Natural killer cell (primary cell): ENCODE measurements at places on chromosomes 7 and 10.

DNA sequence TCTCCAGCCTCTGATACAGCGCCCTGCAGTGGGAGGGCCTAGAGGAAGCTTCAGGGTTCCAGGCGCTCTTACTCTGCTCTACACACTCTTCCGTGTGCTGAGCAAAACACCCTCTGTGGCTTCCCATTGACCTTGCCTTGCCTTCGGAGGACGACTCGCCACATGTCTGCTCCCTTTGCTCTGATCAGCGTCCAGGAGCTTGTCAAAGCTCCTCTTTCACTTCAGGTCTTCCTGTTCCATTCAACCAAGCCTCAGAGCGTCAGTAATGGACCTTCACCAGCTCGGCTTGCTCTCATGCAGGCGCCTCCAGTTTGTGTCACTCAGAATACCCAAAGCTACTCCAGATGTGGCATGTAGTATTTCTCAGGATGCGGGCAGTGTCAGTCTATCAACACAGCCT is 173.9 kb downstream of the ARID5B start:
- no peak for DNase-seq

DNA sequence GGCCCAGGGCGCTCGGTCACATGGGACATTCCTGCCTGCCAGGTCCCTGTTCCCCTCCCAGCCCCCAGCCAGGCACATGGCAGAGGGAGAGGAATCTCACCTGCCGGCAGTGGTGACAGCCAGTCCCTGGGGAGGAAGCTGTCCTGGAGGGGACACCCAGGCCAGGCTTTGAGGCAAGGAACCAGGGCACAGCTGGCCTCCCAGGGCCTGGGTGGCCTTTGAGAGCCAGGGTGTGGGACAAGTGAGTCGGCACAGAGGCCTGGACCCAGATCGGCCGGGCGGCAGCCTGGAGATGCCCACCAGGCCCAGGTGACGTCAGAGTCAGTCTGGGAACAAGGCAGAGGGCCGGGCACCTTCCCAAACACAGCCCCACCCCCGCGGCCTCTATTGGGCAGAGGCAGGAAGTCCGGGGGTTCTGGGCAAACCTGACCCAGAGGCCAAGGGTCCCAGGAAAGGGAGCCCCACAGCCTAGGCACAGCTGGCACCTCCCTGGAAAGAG is 65.0 kb upstream of the CFAP46 start:
- DNase-seq: no peak

GRCh38 chr7:123770378-123770777 is 21.6 kb upstream of the WASL start:
- no peak for DNase-seq

GRCh38 chr7:134639683-134640279 is 6.9 kb upstream of the BPGM start:
- DNase-seq: no peak
